ENCODE measurements at places on chromosomes 5 and 9. TPM values are rescaled to one million over a fixed set of nuclear protein-coding genes. Genes with fewer than 3 reads are reported as not detected.

NR6A1 gene
- 25.4 TPM for total RNA-seq

CCDC69 gene
- 3.9 TPM for total RNA-seq

GRCh38 chr5:96855031-96855872 lies 21.0 kb upstream of the ERAP2 start:
- DNase-seq = no peak

GRCh38 chr5:171714261-171714660 lies 71.4 kb upstream of the SMIM23 start:
- DNase-seq = no peak

DNA sequence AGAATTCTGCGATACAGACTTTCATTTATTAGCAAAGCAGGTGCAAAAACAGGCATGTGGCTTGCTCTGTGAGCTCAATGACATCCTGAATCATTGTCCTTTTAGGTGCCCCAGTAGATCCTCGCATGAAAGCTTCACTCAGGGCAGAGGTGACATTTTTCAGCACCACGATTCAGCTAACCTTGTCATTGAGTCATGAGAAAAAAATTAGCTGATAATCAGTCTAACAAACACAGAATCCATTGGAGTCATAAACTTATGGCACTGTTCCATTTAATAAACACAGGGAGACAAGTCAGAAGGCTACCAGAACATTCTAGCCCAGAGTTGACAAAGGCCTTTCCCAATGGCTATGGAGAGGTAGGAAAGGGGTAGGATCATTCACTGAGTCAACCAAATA lies 104.8 kb upstream of the RAD23B start:
- no peak for DNase-seq

DNA sequence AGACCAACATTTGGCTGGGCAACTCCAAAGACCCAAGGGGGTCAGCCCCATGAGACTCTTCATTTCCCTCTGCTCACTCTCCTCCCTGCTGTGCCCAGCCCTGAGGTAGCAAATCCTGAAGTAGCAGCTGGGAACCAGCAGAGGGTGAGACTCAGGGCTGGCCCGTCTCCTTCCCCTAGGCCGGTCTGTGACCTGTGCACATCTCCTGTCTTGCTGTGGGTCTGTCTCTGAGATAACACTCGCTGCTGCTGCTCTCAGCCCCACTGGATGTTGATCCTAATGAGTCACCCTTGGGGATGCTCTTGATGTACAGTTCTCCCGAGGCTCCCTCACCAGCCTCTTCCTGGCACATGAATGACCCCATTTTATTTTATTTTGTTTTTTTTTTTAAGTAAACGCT lies 7.3 kb upstream of the OR2V1 start:
- no peak for DNase-seq

GRCh38 chr9:96302021-96302420 lies at the start of gene HSD17B3:
Gene HSD17B3 (minus strand): TSS chr9:96302176. CDS start chr9:96302104, 72 bp downstream.
- no peak for DNase-seq

GRCh38 chr5:59599729-59600128 lies 293.8 kb downstream of the PDE4D start:
- DNase-seq = peak; percentile 18

Data from G401 (cell line).